ENCODE measurements at places on chromosomes 3 and 15. TPM values are rescaled to one million over a fixed set of nuclear protein-coding genes. Genes with fewer than 3 reads are reported as not detected.

The ARNT2 gene
- 3.6 TPM for total RNA-seq

The SEMA3F gene
- 10.2 TPM for total RNA-seq

The GXYLT2 gene
- 16.2 TPM for total RNA-seq

The PIGX gene
- total RNA-seq, result 15.6 TPM

The CPNE9 gene
- total RNA-seq, result 0.16 TPM

The RBSN gene
- total RNA-seq, result 17.3 TPM

The CATSPER2 gene
- total RNA-seq, result 1.2 TPM

The CLDN16 gene
- total RNA-seq, result not detected

The RFC4 gene
- 9.6 TPM for total RNA-seq

The PRR20G gene
- not detected for total RNA-seq

The FBXW12 gene
- total RNA-seq, result not detected

The GFM1 gene
- total RNA-seq, result 60.5 TPM

The BLM gene
- 26.2 TPM for total RNA-seq

The C3orf62 gene
- total RNA-seq, result 2.8 TPM

The GRIP2 gene
- 59.1 TPM for total RNA-seq

The UQCC5 gene
- 65.8 TPM for total RNA-seq

The MESP2 gene
- 0.27 TPM for total RNA-seq

The IMPG2 gene
- 0.11 TPM for total RNA-seq

The STAB1 gene
- 67.2 TPM for total RNA-seq

The HRG gene
- not detected for total RNA-seq

The CAPN7 gene
- 26.2 TPM for total RNA-seq

The C3orf33 gene
- 6.6 TPM for total RNA-seq

The FBLN2 gene
- total RNA-seq, result 56.7 TPM

The ANKRD63 gene
- not detected for total RNA-seq

The TERC gene
- 3.8 TPM for total RNA-seq

Data from left ventricle myocardium inferior (tissue), 1 donor.